HEK293T (cell line): ENCODE measurements at places on chromosomes 12 and 14.
A peak's percentile ranks its signal among the peaks of the same experiment; 100 is the strongest.

- DNase-seq, result no peak
Measured at GRCh38 chr12:47164724-47165439, 85.1 kb upstream of the AMIGO2 start.

DNA sequence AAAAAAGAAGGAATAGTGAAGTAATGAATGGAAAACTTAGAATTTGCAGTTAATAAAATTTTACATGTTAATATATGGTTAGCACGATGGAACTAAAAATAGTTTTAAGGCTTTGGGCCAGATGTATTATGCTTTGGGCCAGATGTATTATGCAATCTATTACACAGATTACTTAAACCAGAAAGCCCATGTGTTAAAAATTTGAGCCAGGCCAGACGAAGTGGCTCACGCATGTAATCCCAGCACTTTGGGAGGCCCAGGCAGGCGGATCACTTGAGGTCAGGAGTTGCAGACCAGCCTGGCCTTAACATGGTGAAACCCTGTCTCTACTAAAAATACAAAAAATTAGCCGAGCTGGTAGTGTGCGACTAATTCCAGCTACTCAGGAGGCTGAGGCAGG lies 17.2 kb downstream of the IFT81 start:
- DNase-seq, result no peak

- no peak for DNase-seq
Measured at GRCh38 chr12:15726027-15726877, 62.9 kb downstream of the EPS8 start.

DNA sequence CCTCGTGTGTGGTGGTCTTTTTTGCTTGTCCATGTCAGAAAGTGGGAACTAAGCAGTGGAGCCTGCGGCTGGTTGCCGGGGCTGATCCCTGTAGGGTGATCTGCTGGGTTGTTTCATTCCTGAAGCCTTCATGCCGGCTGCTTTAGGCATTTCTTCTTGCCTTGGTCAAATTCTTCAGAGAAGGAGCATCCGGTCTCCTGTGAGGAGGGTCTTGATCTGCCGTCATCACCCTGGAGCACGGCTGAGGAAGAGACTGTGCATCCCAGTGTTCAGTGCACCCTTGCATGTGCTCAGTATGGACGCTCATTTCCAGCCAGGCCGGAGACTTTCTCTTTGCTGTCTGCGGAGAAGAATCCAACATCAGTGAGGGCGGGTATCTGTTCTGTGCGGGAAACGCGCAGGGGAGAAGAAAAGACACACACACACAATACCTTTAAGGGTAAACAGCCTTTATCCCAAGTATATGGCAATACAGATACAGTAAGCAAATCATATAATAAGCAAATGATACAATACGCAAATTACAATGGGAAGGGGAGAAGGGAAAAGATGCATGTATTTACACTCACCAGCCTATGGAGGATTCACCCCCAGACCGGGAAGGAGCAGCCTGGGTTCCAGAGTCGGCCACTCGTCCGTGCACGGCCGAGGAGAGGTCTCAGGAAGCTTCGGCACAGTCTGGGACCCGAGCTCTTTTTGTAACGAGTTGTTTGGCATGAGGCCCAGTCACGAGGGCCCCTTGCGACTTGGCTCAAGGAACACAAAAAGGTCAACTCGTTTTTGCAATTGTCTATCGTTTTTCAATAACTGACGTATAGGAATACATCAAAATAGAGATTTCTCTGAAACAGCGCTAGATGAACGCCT lies 1366.8 kb upstream of the TMEM132C start:
- DNase-seq, result no peak

- DNase-seq, result no peak
Measured at GRCh38 chr14:34843011-34843554, 32.1 kb downstream of the BAZ1A start.

DNA sequence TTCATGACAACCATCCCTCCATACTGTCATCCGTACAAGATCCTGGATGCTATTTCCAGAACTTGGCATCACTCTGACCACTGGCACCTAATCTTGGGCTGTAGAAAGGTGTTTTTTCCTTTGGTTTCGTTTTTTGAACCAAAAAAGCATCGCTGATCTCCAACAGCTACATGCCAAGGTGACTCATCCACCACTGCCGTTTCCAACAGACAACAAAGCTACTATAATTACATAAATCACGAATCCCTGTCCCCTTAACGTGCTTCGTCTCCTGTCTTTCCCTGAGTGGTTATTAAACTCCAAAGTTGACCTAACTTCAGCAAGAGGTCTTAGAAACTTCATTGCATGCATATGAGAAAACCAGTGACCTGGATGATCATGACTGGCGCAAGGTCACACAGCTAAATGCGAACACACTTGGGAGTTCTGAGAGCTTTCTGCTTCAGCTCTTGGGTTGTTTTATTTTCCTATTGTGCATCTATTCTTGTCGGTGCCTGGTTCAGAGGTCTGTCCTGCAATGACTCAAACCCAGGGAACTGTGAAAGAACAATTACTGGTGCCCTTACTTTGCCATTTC lies 99.9 kb downstream of the PPM1H start:
- DNase-seq, result no peak

DNA sequence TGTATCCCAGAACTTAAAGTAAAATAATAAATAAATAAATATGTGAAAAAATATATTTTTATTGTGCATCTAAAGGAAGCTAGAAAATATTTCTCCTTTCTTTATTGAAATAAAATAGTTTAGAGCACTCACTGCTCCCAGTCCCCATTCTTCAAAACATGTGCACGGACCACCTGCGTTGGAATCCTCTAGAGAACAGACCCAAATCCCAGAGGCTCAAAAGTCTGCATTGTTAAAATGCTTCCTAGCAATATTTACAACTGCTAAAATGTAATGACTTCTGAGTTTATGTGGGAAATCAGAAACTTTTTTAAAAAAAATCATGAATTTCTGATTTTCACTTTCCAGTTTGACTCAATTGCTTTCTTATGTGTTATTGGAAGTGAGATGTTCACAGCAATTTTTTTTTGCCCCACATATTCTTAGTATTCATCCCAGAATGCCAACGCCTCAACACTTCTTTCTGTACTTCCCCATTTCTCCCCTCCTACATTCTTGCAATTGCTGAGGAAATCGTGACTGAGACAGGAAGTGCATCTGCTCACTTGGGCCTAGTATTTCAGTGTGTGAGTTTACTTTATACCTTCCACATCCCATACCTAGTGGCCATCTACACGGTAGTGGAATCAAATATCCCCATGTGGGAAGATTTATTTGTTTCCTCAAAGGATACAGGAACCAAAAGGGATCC lies 116.0 kb upstream of the FLRT2 start:
- no peak for DNase-seq

GRCh38 chr12:53564278-53564677 lies 57.0 kb upstream of the NPFF start:
- no peak for DNase-seq

GRCh38 chr12:14974633-14975032 lies 1.8 kb downstream of the PDE6H start:
- no peak for DNase-seq

GRCh38 chr12:68119250-68119649 lies 40.3 kb downstream of the IFNG start:
- no peak for DNase-seq

- DNase-seq, result peak; percentile 63
Measured at GRCh38 chr14:40417777-40418401, 985.7 kb upstream of the FBXO33 start.

DNA sequence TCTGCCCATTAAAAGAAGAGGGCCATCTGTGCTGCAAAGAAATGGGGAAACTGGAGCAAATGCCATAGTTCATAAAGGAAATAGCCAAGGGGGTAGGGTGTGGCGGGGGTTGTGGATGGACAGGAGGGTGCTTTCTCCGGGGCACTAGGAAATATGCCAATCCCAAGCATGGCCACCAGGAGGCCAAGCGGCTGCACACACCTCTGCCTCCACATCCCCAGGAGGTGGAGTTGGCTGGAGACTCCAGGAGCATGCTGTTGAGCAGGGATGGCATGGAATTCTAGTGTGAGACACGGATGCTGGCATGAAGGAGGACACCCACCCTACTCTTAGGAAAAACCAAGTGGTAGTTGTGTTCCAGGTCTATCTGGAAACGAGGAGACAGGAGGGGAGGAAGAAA lies 25.2 kb downstream of the NID2 start:
- peak; percentile 78 for DNase-seq

- no peak for DNase-seq
Measured at GRCh38 chr14:72598306-72598705, 295.6 kb downstream of the DPF3 start.

DNA sequence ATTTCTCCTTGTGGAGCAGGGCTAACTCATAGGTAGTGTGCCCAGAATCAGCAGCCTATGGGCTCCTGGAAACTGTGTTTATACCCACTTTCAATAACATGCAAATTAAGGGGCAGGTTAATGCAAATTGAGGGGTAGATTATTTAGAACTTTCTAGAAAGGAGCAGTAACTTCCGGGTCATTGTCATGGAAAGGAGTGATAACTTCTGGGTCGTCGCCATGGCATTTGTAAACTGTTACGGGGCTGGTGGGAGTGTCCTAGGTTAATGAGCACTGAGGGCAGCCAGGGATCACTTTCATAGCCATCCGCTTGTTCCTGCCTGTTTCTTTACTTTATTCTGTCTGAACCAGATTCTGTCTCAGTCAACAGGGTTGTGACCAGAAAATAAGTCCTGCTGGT lies 143.3 kb upstream of the RFLNA start:
- DNase-seq, result no peak

GRCh38 chr12:106960443-106960842 lies 4.7 kb downstream of the TMEM263 start:
- no peak for DNase-seq

- no peak for DNase-seq
Measured at GRCh38 chr12:46234000-46234399, 34.8 kb downstream of the SLC38A1 start.

DNA sequence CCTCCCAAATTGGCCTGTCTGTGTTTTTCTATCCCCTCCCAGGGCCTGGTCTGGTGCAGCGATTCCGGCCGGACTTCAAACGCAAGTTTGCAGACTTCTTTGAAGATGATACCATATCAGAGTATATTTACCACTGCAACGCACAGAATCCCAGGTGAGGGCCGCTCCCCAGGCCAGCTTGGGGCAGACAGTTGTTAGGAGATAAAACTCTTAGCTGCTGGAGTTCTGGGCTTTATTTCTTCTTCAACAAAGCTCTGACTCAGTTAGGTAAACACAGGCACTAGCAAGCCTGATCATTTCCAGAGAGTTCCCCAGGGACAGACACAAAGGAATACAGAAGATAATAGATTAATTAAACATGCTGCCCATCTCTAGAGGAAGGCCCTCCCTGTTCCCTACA lies 8.3 kb downstream of the ABHD4 start:
- no peak for DNase-seq

DNA sequence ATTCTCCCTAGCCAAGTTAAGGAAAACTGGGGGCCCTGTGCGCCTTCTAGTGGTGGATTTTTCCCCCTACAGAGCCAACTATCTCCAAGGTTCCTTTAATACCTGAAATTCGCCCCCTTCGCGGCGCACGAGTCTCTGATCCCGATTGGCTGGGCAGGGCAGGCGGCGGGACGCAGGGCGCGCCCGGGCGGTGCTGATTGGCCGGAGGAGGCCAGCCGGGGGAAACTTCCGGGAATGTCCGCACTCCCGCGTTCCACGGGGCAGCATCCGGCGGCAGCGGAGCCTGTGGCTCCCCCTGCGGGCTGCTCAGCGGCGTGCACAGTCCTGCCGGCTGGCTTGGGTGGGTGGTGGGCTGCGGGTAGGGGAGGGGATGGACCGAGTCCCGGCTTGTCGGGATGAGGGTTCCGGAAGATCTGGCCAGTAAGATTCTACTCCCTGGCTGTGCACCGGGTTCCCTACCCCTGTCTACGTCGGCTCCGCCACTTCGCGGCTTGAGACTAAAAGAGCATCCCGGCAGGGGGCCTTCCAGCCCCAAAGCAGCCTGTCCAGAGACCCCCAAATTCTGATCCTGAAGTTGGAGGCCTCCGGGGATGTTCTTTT lies at the start of gene NABP2:
Gene NABP2 (plus strand): TSS at position 241 of the 600 bp plus-strand sequence. CDS start 515 bp downstream, outside the sequence.
- peak; percentile 95 for DNase-seq

- DNase-seq, result no peak
Measured at GRCh38 chr12:8057306-8057705, 8.9 kb downstream of the C3AR1 start.

GRCh38 chr12:107646436-107646835 lies 39.2 kb upstream of the PWP1 start:
- DNase-seq, result no peak

GRCh38 chr12:94284859-94285258 lies 136.5 kb downstream of the PLXNC1 start:
- DNase-seq, result no peak

DNA sequence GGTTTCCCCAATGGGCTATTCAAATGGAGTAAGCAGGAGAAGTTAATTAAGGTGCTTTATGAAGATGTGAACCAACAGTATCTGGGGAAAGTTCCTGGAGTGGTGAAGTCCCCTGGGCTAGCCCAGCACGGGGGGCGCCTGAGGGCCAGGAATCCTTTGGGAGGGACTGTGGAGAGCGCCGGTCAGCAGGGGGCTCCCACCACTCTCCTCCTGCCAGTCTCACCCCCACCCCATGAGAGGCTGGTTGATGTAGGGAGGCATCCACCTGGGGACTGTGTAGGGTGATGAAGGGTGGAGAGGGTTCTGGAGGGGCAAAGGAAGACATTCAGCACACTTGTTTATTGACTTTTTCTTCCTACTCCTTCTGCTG lies 4.4 kb downstream of the CEBPE start:
- DNase-seq, result no peak

GRCh38 chr14:75514673-75515628 lies 7.3 kb upstream of the BATF start:
- no peak for DNase-seq

DNA sequence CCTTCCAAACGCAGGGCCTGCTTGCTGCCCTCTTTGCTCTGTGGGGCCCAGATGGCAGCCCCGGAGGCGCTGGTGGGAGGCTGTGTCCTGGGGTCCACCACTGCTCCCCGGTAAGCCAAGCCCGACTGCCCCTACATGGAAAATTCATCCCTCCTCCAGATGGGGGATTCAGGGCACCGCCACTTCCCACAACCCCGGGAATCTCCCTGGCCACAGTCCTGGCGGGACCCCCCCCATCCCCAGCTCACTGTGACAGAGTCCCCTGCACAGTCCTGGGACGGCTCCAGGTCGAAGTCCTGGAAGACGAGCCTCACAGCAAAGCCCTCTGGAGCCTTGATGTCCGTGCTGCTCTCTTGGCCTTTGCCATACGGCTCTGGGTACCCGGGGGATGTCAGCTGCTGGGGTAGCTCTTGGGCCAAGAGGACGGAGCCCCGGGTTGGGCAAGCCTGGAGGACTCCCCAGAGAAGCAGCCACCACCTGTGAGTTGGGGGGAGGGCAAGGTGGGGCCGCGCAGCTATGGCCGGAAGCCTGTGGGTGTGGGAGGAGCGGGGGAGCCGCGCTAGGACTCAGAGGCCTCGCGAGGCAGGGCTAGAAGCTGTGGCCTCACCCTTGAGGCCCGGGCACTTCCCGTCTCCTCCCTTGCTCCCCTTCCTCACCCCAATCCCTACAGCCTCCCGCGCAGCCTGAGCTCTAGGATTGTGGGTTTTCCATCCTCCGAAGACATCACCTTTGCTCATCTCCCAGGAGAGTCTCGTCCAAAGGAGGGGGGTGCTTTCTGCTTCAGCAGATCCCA lies 815 bp downstream of the C1RL start:
- DNase-seq, result no peak

DNA sequence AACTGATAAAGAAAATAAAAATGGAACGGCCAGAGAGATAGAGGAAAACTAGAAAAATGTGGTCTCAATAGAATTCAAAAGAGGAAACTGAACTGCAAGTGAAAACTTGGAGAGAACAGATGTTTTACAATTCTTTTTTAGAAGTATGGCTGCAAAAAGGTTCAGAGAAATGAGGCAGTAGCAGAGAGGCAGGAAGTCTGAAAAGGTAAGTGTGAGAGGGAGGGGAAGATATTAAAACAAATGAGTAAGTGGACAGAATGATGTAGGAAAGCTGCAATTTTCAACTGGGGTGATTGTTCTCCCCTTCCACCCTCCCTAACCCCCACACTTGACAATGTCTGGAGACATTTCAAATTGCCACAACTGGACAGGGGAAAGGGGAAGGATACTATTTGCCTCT lies 12.9 kb downstream of the BTBD7 start:
- no peak for DNase-seq
